ENCODE measurements at places on chromosomes 13 and 19.

DNA sequence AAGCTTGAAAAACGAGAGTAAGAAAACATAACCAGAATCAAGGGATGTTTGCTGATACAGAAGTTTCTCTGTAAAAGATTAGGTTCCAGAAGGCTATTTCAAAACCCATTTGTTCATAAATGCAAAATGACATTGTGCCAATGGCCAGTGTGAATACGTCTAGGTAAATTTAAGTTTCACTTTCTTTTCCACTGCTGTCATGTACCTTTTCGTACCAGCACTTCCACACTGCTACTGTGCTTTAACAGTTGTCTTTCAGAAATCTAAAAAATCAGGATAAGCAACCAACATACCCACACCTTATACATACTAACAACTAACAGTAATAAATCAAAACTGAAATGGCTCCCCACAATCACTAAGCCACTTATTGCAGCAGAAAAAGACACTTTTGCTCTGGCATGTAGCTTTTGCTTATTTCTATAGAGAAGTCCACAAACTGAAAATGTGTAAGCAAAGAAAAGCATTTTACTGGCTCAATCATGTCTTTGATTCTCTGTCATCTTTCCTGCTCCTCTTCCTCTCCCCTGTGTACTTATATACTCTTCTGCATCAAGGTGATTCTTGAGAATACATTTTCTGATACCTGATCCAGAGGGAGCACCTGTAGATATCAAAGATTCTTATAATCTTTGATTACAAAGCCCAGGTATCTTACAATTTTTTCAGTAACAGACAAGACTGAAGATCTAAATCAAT lies 34.3 kb downstream of the ELF1 start:
- no peak for DNase-seq

DNA sequence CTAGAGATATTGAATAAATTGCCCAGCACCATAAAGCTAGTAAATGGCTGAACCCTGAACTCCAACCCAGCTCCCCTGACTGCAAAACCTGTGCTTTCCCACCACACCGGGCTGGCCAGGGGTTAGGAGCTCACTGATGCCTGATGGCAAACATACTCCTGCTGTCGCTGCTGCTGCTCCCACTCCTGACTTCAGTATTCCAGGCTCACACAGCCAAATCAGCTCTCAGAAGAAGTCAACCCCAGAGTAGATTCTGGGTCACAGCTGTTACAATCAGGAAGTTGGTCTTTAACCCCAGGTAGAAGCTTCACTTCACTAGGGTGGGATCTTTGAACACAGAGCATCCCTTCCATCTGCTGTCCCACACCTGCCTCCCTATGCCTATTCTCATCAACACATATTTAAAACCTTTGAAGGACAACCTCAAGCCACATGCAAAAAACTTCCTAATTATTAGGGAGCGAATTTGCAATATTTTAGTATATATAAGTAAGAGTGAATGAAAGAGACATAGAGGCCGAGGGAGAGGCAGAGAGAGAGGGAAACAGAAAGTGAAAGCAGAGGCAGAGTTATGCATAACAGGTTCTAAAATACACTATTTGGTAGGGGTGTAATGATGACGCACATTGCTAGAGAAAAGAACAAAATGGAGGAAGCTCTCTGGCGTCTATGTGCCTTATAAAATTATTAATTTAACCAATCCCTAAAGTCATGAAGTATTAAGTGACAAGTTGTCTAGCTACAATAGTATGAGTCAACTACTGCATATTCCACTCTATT lies 99.4 kb upstream of the SERP2 start:
- no peak for DNase-seq

- no peak for DNase-seq
Observed at GRCh38 chr13:61612192-61612591, 196.5 kb upstream of the PCDH20 start.

DNA sequence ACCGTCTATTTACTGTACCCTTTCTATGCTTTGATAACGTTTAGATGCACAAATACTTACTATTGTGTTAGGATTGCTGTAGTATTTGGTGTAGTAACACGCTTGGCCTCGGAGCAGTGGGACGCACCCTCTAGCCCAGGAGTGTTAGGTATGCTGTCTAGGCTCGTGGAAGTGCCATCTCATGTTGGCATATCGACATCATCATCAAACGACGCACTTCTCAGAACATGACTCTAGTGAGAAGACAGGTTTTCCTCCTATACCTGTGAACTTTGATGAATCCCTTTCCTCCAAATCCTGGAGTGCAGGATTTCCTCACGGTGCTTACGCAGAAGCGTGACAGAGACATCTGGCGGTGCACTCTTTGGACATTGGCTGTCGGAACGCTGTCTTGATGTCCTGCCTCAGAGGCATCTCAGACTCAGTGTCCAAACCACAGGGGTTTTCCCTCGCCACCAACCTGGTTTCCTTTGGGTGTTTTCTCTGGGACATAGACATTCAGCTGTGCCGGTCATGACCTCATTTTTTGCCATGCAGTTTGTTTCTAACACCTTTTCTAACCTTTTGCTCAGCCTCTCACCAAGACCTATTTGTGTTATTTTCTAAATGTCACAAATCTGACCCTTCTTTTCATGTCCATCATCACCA lies 6.3 kb downstream of the SNRNP70 start:
- DNase-seq = no peak

- no peak for DNase-seq
Observed at GRCh38 chr13:31998131-31998530, 33.4 kb upstream of the FRY start.

GRCh38 chr19:2239771-2240770 lies 3.4 kb downstream of the SF3A2 start:
- no peak for DNase-seq

DNA sequence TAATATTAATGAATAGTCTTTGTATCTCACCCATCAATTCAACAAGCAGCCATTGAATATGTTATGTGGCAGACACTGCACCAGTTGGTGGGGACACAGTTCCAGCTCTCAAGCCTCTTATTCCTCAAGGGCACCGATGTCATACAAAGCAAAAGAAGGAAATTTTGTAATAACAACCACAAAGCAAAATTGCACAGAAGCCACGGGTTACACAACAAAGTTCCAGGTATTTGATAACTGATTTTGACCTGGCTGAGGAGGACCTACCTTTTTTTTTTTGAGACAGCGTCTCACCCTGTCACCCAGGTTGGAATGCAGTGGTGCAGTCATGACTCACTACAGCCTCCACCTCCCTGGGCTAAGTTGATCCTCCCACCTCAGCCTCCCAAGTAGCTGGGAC lies 266.7 kb downstream of the FOXO1 start:
- no peak for DNase-seq

GRCh38 chr13:30616927-30617314 lies 799 bp upstream of the USPL1 start:
- DNase-seq = peak; percentile 77

DNA sequence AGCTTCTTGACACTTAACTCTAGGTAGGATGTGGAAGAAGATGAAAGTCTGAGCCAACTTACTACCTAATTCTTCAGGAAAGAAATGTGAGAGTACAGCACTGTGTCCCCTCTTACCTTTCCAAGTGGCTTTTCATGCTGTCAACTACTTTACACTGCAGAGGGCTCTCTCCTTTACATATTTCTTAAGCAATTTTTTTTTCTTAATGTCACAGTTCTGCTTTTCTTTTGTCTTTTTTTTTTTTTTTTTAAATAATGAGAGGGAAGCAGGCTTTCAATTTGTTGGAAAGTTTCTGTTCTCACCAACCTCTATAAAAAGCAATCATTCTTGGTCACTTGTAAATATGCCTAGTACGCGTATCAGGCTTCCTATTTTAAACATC lies 212.7 kb upstream of the MIR17HG start:
- no peak for DNase-seq

DNA sequence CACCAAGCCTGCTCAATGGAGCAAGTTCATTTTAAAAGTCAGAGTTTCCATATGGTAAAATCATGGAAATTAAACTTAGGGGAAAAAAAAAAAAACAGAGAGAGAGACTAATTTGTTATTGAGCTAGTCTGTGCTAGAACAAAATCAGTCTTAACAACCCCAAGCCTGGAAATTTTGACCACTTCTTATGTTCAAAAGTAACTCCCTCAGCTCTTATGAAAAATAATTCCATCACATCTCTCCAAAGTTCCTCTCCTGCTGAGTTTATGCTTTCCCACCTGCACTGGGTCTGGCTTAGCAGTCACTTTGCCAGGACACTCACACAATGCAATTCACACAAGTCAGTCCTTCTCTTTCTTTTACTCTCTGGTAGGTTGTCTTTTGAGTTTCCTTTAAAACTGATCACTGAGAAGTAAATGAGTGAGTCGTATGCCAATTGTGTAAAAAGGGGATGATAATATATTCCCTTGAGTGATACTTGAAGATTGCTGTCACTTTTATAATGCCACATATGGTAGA lies 92.6 kb downstream of the ENOX1 start:
- DNase-seq = no peak

DNA sequence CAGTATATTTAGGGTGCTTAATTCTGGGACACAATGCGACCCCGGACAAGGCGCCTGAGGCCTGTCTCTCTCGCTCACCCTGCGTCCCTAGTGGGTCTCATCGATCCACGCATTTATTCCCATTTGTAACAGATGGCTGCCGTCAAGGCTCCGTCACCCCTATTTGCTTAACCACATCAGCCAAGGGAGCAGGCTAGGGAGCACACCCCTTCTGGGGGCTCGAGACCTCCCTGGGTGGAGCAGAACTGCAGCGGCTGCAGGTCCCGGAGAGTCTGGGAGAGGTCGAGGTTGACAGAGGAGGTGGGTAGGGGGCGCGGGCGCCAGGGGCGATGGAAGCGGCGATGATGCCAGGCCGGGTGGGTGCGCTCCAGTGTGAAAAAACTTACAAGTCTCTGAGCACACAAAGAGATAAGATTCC lies 507 bp downstream of the ALG5 start:
- DNase-seq = peak; percentile 65

- DNase-seq = no peak
Observed at GRCh38 chr13:49596221-49596620, 10.9 kb upstream of the RCBTB1 start.

GRCh38 chr19:51333836-51334460 lies 8.0 kb downstream of the VSIG10L start:
- no peak for DNase-seq

DNA sequence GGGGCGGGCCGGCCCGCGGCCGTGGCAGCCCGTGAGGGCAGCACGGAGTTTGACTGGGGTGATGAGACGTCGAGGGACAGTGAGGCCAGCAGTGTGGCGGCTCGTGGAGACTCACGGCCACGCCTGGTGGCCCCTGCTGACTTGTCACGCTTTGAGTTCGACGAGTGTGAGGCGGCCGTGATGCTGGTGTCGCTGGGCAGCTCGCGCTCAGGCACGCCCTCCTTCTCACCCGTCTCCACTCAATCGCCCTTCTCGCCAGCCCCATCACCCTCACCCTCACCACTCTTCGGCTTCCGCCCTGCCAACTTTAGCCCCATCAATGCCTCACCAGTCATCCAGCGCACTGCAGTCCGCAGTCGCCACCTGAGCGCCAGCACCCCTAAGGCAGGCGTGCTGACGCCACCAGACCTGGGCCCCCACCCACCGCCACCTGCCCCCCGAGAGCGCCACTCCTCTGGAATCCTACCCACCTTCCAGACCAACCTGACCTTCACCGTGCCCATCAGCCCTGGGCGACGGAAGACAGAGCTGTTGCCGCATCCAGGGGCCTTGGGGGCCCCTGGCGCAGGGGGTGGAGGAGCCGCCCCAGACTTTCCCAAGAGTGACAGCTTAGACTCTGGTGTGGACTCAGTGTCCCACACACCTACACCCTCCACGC lies 4.5 kb downstream of the CIC start:
- DNase-seq = peak; percentile 58

- no peak for DNase-seq
Observed at GRCh38 chr19:29622166-29623070, 16.3 kb downstream of the POP4 start.

DNA sequence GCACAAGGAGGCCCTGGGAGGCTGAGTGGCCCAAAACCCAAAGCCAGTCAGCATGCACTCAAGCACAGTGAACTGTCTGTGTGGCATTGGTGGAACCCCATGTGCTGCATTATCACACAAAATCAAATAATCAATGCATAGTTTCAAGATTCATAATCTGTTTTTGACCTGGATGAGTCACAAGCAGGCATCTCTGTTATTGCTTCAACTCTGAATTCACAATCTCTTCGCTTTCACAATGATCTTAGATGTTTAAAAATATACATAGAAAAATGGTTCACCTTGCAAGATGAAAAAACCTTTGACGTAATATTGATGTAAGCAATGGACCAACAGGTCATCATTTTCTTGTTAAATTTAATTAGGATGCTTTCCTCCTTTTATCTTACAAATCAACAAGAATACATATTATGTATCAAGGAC lies 455.4 kb downstream of the IRS2 start:
- no peak for DNase-seq

- peak; percentile 93 for DNase-seq
Observed at GRCh38 chr19:8307965-8308866, at the start of gene CD320. Gene CD320, minus strand, starts transcription at chr19:8308358. Its CDS starts 68 bp downstream, at chr19:8308290.

DNA sequence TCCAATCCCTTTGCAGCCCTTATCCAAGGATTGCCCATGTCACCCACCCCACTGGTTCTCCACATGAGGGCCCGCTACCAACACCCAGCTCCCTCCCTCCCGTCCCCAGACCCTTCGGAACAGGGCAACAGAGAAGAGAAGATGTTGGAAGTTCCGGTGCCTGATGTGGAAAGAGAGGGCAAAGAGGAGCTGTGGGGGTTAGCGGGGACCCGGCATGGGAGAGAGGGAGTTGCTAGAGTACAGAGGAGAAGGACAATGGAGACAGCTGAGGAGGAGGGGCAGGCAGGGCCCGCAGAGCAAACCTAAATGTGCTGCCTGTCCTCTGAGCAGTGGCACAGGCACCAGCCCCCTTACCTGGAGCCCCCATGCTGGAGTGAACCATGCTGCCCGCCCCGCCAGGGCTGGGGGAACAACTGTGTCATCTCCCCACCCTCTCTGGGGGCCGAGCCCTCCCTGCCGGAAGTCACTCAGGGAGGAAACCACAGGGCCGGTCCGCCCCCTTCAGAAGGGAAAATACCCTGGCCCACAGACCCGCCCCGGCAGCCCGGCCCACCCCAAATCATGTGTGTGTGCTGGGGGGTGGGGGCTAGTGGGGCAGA lies at the start of gene POU2F2:
TSS of gene POU2F2 (minus strand) at position 417 of the 599 bp plus-strand sequence. CDS start at position 382, 35 bp downstream.
- DNase-seq = peak; percentile 72

Measured in sciatic nerve (tissue), 2 donors.